ENCODE measurements at places on chromosomes 11 and 22.

- no peak for DNase-seq
These were observed 82.3 kb downstream of the ABTB2 start for GRCh38 chr11:34275486-34275885.

DNA sequence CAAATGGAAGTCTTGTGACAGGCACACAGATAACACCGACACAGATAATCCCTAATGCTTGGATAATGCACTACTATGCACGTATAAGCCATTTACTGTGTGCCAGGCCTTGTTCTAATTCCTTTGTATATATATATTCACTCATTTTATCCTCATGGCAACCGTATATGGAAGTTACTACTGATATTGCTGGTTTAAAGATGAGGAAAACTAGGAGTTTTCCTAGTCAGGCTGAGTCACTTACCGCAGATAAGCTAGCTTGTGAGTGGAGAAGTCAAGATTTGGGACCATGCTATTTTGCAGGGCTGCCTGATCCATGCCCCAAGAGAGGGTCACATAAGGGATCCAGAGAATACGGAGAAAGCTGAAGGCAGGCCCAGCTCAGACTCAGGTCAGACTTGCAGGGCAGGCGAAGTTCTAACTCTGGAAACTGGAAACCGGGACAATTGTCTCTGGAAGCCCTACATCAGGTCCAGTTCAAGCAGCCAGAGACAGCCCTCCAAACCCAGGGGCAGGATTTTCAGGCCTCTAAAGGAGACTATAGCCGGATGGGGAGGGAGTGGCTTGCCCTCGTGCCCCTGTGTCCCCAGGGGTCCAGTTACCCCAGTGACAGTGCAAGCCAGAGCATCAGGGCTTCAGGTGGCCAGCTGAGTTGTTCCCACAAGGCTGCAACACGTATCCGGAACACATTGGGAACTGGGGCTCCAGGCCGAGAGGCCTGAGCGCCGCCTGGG lies 534.8 kb downstream of the INSC start:
- DNase-seq, result no peak

DNA sequence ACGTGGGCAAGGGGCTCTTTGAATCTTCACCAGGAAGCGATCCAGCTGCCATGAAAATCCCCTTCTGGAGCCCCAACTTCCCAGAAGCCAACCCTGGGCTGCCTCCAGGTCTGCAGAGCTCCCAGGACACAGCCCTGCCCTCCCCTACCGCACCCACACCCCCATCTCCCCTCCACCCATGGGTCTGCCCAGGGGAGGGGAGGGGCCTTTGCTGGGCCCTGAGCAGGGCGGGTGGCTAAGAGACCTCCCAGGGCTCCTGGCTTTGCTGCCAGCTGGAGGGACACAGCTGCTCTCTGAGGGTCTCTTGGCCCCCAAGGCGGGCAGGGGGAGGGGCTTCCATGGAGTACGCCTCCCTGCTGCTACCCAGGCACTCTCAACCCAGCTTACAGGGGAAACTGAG lies 64.1 kb downstream of the WNT7B start:
- no peak for DNase-seq

DNA sequence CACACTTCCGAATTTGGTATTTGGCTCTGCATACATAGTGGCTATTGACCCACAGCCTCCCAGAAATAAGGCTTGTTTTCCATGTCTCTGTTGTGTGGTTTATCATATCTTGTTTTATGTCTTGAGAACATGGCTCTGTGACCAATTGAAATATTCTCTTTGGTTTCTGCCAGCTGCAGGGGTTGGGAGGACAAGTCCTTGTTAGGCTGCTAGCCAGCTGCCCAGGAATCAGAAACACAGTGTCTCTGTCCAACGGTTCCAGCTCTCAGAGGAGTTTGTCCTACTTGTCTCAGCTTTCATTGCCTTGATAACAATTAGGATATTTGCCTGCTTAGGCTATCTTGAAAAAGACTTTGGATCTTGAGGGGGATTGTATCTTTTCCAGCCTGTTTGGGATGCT lies 6.0 kb upstream of the SLC7A4 start:
- DNase-seq, result no peak

GRCh38 chr11:124442442-124442841 lies 3.1 kb downstream of the OR8B8 start:
- DNase-seq, result no peak

- DNase-seq, result no peak
These were observed 34.2 kb upstream of the EHF start for GRCh38 chr11:34586488-34587281.

DNA sequence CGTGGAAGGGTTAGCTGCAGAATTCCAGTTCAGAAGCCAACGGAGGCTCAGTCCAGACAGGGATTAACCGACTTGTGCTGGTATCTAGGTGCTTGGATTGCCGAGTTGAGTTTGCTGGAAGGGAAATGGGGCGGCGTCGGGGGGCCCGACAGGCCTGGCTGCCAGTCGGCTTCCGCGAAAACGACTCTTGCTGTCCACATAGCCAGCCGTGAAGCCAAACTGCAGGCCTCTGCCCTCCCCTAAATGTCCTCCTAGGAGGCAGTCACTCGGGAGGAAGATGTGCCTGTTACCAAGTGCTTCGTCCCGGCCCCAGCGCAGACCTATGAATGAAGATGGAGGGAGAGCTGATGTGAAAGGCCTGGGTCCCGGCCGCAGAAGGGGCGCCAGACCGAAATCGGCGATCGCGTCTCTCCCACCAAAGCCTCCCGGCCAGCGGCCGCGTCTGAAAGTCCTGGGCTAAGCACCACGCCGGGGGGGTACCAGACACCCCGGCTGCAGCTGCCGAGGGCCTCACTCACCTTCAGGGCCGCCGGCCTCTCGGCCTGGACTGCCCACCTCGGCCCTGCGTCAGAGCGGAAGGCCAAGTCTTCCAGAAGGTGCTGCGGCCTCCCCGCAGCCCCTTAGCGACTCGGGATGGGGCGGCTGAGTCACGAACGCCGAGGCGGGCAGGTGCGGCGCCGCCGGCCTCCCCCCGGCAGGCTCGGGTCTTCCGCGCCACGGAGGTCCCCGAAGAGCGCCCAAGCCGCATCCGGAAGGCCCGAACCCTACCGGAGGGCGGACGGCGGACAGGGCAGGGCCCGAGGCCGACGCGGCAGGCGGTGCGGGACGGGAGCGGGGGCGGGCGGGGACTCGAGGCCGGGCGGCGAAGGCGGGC lies 7.5 kb downstream of the DPAGT1 start:
- DNase-seq, result no peak

GRCh38 chr11:93783362-93783761 lies 720 bp upstream of the MED17 start:
- no peak for DNase-seq

DNA sequence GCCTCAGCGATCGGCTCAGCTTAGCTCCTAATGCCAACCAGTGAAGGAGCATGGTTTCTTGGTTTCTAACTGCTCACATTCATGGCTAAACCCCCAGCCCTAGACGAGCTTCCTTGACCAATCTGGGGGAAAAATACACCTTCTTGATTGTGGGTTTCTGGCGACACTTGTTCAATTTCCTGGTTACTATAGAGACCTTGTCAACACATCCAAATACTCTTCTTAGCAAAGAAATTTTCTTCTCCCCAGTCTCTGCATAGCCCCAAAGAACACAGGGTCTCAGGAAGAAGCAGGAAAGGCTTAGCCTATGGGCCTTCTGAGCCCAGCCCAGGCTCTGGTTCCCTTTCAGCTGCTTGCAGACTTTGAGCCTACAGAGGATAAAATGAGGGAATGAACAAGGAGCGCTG lies 88.5 kb upstream of the SYT13 start:
- DNase-seq, result no peak

Data from H9 (cell line).